Renal cortex interstitium (tissue), 15 donors: ENCODE measurements at places on chromosomes 1 and 21.

- no peak for DNase-seq
Measured at GRCh38 chr1:91791103-91791502, 94.8 kb downstream of the TGFBR3 start.

DNA sequence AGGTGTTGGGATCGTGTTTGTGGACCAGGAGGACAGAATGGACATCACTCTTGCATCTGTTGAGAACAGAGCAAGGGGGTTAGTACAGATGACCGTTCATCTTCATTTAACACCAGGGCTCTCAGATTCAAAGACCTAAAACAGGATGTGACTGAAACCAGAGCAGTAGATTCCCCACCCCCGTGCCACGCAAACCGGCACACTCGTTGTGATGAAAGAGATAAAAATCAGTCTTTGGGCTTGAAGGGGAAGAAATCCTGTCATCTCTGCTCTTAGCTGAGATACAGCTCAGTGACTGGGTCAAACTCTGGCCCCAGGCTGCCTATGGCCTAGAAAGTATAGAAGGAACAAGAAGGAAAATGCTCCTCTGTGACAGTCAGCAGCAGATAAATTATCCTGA, 146.2 kb upstream of the KRTAP19-8 start:
- no peak for DNase-seq

DNA sequence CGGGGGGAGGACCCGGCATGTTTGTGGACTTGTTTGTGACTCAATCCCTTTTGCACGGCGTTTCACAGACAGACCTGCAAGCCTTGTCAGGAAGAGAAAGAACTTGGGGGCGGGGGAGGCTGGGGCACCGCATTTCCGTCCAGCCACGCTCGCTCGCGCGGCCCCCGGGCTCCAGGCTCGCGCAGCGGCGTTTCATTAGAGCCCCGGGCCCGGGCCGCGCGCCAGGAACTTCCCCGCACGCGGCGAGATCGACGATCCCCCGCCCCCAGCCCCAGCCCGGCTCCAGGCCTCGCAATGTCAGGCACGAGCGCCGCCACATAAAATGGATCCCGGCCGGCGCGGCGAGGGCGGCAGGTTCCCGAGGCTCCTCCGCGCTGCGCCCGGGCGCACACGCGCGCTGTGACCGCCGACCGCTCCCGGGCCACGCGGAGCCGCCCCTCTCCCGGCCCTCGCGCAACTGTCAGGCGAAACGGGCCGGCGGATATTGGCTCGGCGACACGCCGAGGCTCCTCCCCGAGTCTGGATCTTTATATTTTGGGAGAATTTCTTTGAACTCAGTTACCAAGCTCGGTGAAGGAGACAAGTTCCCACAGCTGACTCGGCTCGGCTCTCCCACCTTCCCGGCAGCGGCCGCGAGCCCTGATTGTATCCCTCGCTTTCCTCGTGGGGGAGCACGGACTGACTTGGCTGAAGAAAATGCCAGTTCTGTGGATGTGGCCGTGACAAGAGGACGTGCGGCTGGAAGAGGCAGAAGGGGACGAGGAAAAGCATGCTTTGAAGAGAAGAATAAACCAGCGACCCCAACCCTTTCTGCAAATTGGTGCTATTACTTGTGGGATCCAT, at the start of gene KIF26B:
Gene KIF26B (plus strand): TSS at position 557 of the 843 bp plus-strand sequence. CDS start 440 bp downstream, outside the sequence.
- no peak for DNase-seq

DNA sequence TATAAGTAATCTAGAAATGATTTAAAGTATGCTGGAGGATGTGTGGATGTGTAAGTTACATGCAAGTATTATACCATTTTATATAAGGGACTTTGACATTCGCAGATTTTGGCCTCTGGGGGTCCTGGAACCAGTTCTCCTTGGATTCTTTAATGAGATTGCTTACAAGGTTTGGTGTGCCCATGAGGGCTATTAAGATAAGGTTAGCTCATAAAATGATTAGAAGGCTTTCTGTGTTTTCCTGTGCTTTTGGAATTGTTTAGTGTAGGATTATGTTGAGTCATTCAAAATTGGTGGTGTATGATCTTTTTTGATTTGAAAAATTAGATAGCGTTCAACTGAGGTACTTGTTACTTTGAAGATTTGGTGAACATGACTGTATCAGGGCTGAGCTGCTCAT, 5.6 kb downstream of the USP25 start:
- DNase-seq = no peak

- no peak for DNase-seq
Measured at GRCh38 chr1:16077406-16078245, 4.2 kb upstream of the FAM131C start.

DNA sequence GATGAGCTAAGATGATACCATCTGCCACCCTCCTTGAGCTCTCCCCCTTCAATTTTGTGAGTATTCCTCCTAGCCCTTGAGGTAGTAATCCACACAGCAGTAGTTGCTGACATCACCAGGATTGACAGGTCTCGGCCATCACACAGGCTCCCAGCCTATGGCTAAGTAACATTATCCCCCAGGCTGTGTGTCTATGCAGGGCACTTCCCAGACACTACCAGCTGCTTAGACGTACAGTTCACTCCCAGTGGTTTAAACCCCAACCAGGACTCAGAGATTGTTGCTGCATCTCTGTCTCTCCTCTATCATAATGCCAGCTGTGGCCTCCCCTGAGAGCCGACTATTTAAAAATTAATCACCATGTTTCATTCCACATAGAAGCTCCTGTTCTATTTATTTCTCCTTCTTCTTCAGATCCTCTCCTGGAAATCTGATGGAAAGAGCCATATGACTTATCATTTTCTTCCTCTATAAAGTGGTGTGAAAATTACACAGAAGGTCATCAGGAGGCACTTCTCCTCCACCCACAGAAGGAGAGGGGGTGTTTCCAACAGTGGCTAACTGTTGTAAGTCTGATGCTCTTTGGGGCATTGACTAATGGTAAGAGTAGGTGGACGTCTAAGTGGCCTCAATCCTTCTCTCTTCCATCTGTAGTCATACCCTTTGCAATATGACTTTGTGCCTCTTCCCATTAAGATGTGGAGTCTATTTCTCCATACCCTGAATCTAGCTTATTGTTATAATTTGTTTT, 396.3 kb downstream of the SETD4 start:
- DNase-seq = no peak

DNA sequence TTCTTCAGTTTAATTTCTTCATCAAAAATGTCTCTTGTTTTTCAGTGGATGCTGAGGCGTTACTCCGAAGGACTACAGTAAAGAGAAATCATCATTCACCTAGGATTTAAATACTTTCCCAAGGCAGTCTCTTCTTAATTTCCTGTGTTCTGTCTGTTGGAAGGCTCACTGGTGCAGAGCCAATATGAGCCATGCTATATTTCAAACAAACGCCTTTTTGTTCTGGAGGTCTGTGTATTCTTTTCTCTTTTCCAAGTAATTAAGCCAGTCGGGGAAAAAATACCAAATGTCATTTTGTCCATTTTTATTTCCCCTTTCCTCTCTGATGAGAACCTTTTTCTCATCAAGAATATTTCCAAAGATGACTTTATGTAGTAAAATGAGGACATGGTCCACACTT, 206.5 kb downstream of the RWDD3 start:
- DNase-seq = no peak
